PC-3 (cell line): ENCODE measurements at places on chromosomes 1 and 21. TPM values are rescaled to one million over a fixed set of nuclear protein-coding genes. Genes with fewer than 3 reads are reported as not detected.

DNA sequence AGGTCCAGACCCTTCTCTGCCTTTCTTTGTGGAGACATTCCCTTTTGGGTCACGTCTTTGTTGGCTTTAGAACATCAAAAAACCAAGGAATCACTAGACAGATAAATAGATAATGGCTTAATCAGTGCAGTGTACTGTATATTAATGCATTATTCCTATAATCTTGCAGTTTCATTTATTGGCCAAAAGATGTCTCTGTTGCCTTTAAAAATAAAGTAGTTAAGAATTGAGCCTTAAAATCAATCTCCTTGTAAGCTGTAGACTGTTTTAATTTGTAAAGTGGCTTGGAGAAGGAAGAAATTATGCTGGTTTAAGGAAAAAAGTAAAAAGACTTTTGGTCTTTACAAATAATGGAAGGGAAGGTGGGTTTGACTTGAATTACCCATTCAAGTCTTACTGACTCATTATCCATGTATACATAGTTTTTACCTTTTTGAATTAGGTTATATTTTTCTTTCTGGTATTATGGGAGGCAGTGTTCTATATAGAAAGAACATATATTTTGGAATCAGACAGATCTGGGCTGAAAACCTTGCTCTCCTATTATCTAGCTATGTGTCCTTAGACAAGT, 84.6 kb downstream of the VPS13D start:
- peak; percentile 44 for DNase-seq

DNA sequence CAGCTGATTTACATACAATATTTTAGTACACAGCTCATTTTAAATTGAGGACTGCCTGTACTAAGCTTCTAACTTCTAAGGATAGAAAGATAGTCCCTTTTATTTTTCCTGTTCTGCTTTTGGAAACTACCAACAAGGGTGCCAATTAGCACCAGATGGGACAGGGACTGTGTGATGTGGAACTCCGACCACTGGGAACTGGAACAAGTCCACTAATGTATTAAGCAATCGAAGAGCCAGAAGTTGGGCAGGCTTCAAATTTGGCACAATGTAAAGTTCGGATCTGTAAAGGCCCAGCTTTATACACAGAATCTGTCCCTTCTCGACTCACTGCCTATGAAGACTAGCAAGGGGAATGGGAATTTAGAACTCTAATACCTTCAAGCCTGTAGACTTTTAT, 149.3 kb downstream of the ZC3H11B start:
- DNase-seq, result no peak

DNA sequence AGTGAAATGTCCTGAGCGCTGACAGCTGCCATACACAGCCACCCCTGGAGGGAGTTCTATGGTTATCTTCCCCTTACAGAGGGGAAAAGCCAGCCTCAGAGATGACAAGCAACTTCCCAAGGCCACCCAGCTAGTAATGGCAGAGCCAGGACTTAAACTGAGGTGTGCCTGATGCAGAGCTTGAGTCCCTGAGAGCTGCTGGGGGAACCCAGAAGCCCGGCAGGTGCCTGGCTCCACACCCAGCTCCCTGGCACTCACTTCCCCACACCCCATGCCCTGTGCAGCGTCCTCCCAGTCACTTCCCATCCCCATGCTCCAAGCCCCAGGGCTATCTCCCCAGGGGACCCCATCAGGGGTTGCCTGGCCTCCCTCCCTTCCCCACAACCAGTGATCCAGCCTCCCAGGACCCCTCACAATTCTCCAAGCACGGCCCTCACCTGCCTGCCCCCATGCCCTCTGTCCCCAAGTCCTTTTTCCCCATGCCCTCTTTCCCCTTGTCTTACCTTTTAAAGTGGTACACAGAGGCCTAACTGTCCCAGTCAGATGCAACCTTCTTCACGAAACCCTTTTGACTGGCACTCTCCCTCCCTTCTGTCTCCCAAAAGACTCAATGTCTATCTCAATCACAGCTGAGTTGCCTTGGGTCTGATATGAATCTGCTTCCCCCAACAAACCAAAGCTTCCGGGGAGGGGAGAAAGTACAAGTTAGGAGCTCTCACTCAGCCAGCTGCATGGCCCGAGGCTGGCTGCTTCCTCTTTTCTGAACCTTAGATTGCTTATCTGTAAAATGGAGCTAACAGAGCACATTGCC, 39.8 kb upstream of the LRP8 start:
- DNase-seq, result no peak

GRCh38 chr1:54811066-54811465, 9.9 kb upstream of the TTC22 start:
- DNase-seq, result no peak

GRCh38 chr21:42526379-42526727, 12.7 kb downstream of the SLC37A1 start:
- no peak for DNase-seq

- DNase-seq, result peak; percentile 74
Measured at GRCh38 chr1:81549588-81550127, 251.1 kb upstream of the ADGRL2 start.

- DNase-seq, result no peak
Measured at GRCh38 chr1:158075078-158075477, 81.6 kb downstream of the KIRREL1 start.

DNA sequence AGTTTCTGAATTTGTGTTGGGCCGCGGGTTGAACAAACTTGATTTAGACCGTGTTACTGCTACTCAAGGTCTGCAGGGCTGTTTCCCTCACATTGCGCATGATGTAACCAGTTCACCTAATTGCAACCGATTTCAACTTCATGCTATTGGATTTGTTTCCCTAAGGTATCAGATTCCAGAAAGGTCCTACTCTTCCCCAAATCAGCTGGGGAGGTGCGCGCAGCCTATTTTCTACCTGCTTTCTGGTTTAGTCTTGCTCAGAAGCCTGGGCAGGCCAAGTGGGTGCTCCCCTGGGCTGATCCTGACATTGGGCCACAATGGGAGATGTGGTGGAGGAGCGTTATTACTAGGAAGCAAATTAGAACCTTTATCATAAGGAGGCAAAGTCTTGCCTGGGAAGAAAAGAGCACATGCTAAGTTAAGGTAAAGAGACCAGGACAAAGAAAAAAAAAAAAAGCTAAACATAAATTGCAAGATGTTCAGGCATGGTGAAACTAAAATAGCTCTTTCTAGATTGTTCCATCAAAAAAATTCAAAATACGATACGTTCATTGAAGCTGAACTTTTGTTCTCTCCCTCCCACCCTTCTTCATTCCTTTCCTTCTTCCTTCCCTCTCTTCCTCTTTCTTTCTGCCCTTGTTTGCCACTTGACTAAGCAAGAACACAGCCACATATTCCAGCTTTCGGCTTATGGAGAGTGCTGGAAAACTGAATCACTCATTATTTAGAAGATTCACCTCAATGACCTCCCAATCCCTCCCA, 28.8 kb upstream of the TARBP1 start:
- no peak for DNase-seq

GRCh38 chr1:32622806-32623681, 27.3 kb downstream of the ZBTB8OS start:
- no peak for DNase-seq

DNA sequence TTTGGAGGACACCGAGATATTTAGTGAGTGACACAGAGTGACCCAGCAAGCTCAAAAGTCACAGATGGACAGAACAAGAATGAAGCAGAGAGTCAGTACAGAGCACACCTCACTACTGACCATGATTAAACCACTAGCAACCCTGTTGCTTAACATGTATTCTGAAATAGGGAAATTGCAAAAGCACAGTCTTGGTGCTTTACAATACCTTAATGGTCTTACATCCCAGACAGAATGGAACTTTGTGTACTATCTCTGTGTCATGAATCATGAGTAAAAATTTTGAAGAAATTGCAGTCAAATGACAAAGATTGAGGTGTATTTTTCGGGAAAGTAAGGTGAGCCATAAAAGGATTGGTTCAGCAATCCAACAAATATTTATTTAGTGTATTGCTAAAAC, 2.7 kb upstream of the SAMSN1 start:
- DNase-seq, result peak; percentile 67

- DNase-seq, result no peak
Measured at GRCh38 chr1:179870870-179871269, 6.7 kb downstream of the TOR1AIP2 start.

DNA sequence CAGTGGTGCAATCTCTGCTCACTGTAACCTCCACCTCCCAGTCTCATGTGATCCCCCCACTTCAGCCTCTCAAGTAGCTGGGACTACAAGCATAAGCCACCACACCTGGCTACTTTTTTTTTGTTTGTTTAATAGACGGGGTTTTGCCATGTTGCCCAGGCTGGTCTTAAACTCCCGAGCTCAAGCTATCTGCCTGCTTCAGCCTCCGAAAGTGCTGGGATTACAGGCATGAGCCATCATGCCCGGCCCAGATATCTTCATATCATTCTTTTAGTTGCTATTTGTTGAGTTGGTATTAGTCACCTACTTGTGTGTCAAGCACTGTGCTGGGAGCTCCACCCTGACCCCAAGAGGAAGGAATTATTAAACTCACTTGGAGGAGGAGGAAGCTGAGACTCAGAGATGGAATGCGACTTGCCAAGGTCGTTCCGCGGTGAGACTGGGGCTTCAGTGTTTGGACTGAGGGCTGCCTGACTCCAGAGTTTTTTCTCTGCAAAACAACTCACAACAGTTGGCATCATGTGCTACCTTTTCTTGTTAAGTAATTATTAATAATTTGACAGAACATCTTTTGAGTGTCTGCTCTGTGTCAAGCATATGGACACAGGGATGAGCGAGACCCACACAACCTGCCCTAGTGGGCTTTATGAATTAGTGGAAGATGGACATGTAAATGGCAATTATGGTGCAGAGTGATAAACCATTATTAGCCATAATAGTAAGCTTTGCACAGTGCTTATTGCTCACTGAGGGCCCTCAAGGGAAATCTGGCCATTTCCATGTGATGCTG, 132.0 kb downstream of the FOXD2 start:
- peak; percentile 92 for DNase-seq

DNA sequence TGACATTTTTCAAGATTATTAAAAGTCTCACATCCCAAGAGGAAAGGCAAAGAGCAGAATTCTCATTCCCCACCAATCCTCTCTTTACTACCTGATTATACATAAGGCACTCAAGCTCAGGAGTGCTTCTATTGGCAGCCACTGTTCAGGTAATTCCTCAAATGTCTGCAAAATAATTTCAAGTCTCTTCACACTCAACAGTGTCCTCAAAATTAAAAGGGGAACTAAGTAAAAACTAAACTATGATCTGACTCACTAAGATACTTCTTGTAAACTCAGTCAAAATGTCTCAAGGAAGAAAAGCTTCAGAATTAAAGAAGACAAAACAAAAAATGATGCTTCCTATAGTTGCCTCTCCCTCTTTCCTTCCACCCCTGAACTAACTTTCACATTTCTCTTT, 135.6 kb downstream of the GPATCH2 start:
- no peak for DNase-seq

DNA sequence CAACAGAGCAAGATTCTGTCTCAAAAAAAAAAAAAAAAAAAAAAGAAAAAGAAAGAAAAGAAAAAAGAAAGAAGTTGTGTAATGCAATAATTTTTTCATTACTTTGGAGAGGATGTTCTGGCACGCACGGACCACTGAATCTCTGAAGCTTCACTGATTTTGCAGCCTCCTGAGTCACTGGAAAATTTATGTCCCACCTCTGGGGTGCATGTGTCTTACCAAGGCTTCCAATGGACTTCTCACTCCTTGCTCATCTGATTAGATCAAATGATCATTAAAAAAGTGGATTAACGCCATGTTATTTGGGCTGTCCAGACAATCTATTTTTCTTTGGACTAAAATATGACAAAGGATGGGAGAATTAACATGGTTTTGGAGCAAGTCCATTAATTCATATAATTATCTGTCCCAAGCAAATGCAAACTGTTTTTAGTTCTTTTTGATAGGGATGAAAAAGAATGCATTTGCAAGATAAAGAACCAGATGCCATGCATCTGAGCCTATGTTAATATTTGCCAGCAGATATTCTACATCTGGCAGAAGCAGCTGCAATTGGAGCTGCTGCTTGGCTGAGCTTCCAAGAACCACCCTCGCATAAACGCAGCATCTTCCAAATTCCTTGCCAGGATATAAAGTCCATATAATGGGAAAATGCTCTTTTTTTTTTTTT, 10.1 kb upstream of the MAP1LC3C start:
- no peak for DNase-seq

- no peak for DNase-seq
Measured at GRCh38 chr1:204882479-204882878, 11.8 kb downstream of the NFASC start.

DNA sequence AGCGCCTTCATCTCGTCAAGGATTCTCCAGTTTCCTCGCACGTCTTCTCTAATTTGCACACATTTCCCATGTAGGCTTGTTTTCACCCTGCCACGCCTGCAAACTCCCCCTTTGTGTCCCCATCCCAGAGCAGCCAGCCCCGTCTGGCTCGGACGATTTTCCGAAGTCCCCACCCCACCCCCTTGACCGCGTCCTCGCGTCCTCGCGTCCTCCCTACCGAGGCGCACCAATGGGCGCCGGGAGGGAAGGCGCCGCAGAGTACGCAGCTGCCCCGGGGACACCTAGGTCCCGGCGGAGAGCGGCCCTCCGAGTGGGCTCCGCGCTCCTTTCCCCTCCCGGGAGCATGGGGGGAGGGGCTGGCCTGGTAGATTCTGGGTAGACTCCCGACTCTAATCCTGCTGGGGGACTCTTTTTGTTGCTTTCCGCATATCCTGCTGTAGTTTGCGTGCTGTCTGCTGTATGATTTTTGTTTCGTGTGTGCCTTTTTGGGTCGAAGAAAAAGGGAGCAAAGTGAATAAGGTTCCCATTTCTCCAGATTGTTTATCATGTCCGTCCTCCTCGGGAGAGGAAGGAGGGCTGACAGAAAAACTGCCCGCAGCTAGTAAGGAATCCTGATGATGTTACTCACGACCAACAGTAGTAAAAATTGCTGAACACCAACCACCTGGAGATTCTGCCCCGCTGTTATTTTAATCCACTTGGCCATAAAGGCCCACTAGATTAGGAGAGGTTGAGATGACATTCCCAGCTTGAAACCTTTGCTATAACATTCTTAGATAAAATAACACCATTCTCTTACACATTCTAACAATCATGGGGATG, 1.5 kb downstream of the CACHD1 start:
- no peak for DNase-seq

DNA sequence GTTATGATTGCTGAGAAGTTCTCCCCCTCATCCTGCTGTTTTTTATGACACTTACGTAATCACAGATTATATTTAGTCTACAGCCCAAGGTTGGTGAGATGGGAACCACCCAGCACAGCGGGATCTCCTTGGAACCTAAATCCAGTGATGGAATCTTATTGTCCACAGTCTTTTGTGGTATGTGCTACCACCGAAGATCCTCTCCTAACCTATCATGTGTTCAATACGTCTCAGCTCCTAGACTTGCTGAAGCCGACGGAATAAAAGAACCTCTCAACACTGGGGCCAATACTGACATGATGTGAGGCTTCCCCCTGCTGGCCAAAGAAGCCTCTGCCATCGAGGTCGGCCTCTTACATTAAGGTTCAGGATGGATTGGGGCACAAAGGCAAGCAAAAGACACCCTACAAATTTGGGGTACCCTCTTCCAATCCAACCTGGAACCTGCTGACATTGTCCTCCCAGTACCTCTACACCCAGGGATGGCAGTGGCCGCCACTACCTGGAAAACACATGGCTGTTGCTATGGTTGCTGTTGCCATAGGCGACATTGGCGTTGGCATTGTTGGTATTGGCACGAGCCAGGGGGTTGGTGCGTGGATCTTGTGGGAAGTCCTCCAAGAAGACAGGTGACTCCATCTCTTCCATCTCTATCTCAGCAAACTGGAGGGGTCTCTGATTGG, 19.4 kb upstream of the KIF21B start:
- peak; percentile 92 for DNase-seq

GRCh38 chr1:183061194-183061593, 38.0 kb downstream of the LAMC1 start:
- DNase-seq, result no peak

Gene RIPPLY3
- 10.0 and 11.4 TPM in 2 replicates for total RNA-seq

Gene ZNF362
- total RNA-seq, result 10.8 and 17.0 TPM in 2 replicates

Gene C1QB
- not detected in 2 replicates for total RNA-seq

Gene CELA3A
- not detected in 2 replicates for total RNA-seq

Gene VANGL2
- total RNA-seq, result 0.06 and 0.44 TPM in 2 replicates

Gene SAMSN1
- total RNA-seq, result 0.63 TPM in 1 of 2 replicates, not detected in the other
